Progenitor cell of endocrine pancreas (in vitro differentiated cells): ENCODE measurements at places on chromosomes 2 and 18. TPM values are rescaled to one million over a fixed set of nuclear protein-coding genes. Genes with fewer than 3 reads are reported as not detected.

COPS9 gene
- 115 and 128 TPM in 2 replicates for total RNA-seq

GRCh38 chr2:33796511-33796910 lies 197.4 kb upstream of the FAM98A start:
- H3K27ac ChIP-seq: no peak overlapping the region
- H3K36me3 ChIP-seq: no peaks in the 10 kb centered on the region
- no peak overlapping the region for H3K4me3 ChIP-seq
- DNase-seq: no peak
- no peaks in the 10 kb centered on the region for H3K4me1 ChIP-seq
- H3K27me3 ChIP-seq: no peaks in the 10 kb centered on the region

GYPC gene
- 29.5 and 34.5 TPM in 2 replicates for total RNA-seq

GRCh38 chr2:71156573-71156972 lies 26.1 kb downstream of the MPHOSPH10 start:
- H3K36me3 ChIP-seq: no peaks in the 10 kb centered on the region
- H3K4me1 ChIP-seq: no peaks in the 10 kb centered on the region

DNA sequence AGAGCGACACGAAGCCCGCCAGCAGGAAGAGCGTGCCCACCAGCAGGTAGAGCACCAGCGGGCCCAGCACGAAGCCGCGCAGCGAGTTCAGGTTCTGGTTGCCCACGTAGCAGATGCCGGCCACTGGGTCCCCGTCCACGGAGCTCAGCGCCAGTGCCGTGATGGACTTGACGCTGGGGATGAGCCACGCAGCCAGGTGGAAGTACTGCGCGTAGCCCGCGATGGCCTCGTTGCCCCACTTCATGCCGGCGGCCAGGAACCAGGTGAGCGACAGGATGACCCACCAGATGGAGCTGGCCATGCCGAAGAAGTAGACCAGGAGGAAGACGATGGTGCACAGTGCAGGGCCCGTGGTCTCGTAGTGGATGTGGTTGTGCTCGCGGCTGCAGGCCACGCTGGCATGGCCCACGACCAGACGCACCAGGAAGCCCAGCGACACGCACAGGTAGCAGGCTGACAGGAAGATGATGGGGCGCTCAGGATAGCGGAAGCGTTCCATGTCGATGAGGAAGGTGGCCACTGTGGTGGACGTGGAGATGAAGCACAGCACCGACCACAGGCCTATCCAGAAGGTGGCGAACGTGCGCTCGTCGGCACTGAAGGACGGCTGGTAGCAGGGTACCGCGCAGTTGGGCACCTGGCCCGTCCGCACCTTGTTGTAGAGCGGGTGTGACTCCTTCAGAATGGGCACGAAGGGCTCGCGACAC lies 2.1 kb downstream of the FZD5 start:
- peaks cover 50% of the 10 kb centered on the region for H3K36me3 ChIP-seq
- H3K27me3 ChIP-seq: no peaks in the 10 kb centered on the region
- H3K27ac ChIP-seq: peak overlapping the region; percentile 94
- peak; percentile 31 for DNase-seq

- peaks cover 1% of the 10 kb centered on the region for H3K4me1 ChIP-seq
- no peak for DNase-seq
- H3K4me3 ChIP-seq: no peak overlapping the region
- no peaks in the 10 kb centered on the region for H3K36me3 ChIP-seq
Measured at GRCh38 chr18:2192562-2192961, 378.7 kb downstream of the METTL4 start.

GRCh38 chr18:3472681-3473544 lies 22.9 kb downstream of the TGIF1 start:
- DNase-seq: no peak
- no peak overlapping the region for H3K4me3 ChIP-seq
- peaks cover 4% of the 10 kb centered on the region for H3K36me3 ChIP-seq
- no peaks in the 10 kb centered on the region for H3K4me1 ChIP-seq

- no peak overlapping the region for H3K27ac ChIP-seq
- DNase-seq: no peak
- peaks cover 25% of the 10 kb centered on the region for H3K4me1 ChIP-seq
Measured at GRCh38 chr2:168686452-168687191, 115.8 kb upstream of the NOSTRIN start.

GRCh38 chr18:43108882-43109281 lies 6.6 kb downstream of the RIT2 start:
- no peaks in the 10 kb centered on the region for H3K27me3 ChIP-seq
- H3K36me3 ChIP-seq: no peaks in the 10 kb centered on the region
- H3K4me3 ChIP-seq: no peak overlapping the region
- H3K4me1 ChIP-seq: peaks cover 19% of the 10 kb centered on the region
- H3K27ac ChIP-seq: no peak overlapping the region
- DNase-seq: no peak

GRCh38 chr2:129758784-129759471 lies 220.5 kb upstream of the RAB6C start:
- H3K27ac ChIP-seq: no peak overlapping the region
- no peak for DNase-seq
- no peaks in the 10 kb centered on the region for H3K36me3 ChIP-seq

DNA sequence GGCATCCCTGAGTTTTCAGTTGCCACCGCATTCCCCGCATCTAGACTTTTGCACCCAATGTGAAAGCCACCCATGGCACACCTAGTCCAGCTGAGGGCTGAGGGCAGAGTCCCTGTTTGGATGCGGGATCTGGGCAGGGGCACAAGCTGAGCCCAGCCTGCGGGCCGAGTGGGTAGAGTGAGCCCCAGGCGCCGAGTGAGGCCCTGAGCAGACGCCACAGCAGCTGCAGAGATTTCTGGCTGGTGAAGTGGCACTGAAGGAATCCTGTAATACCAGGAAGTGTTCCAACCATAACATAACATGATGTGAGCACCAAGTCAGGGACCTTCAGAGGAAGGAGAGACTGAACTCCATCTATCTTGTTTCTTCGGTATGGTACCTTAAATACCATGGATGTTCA lies 27.7 kb upstream of the FRZB start:
- H3K36me3 ChIP-seq: peaks cover 2% of the 10 kb centered on the region
- no peak for DNase-seq
- no peak overlapping the region for H3K27ac ChIP-seq
- no peak overlapping the region for H3K4me3 ChIP-seq
- H3K4me1 ChIP-seq: peaks cover 23% of the 10 kb centered on the region

TMEFF2 gene
- 0.50 and 2.0 TPM in 2 replicates for total RNA-seq

- peaks cover 52% of the 10 kb centered on the region for H3K4me1 ChIP-seq
- H3K4me3 ChIP-seq: no peak overlapping the region
- no peak overlapping the region for H3K27ac ChIP-seq
- DNase-seq: no peak
Measured at GRCh38 chr2:152406836-152407161, 71.8 kb downstream of the FMNL2 start.

DNA sequence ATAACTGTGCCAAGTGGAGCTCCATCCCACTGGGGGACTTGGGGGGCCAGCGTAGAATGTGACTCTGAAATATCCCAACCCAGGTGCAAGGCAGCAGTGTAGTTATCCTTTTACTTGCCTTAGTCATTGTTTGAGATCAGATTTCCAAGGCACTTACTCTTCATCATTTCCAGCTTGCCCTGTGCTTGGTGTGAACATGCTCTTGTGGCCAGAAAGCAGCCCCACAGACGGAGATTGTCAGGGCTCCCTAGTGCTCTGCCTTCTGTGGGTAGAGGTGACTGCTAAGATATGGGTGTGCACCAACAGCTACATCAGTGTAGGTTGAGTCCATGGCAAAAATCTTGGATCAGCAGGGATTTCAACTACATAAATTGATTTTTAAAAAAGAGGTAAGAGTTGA lies 2010.0 kb upstream of the PIK3C3 start:
- H3K27me3 ChIP-seq: no peaks in the 10 kb centered on the region
- no peak overlapping the region for H3K4me3 ChIP-seq
- no peak overlapping the region for H3K27ac ChIP-seq
- no peak for DNase-seq
- H3K4me1 ChIP-seq: peaks cover 10% of the 10 kb centered on the region

DNA sequence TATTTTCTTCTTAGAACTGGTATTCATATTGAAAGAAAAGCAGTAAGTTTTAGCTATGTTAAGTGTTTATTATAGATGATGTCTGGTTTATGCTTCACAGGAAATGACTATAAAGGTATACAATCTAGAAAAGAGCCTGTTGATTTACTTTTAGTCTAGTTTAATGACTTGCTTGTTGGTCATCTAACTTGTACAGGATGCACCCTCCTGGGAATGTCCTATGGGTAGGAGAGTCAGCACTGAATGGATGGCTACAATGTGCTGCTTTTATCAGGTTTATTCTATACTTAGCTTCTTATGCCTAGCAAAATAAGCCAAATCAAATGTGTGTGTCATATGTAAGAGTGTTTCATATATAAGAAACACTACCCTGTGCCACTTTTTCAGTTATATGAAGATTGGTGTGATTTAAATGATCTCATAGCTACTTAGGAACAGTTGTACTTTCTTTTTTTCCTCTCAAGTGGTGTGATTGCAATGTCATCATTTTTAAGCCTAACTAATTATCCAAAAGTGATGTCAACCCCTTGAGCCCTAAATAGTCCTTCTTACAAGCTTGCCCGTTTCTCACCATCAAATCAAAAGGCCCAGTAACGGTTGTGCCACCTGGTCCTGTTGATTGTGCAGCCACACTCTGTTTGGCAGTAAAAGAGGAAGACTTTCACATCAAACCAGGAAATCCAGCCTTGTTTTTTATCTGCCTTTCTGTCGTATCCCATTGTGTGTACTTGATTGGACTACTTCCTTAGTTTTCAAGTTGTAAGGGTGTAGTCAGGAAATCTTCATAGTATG lies 176.0 kb downstream of the DIS3L2 start:
- H3K36me3 ChIP-seq: peaks cover 5% of the 10 kb centered on the region
- H3K27me3 ChIP-seq: no peaks in the 10 kb centered on the region
- no peak overlapping the region for H3K4me3 ChIP-seq
- no peak overlapping the region for H3K27ac ChIP-seq
- no peak for DNase-seq

- H3K36me3 ChIP-seq: no peaks in the 10 kb centered on the region
- H3K4me1 ChIP-seq: no peaks in the 10 kb centered on the region
- H3K4me3 ChIP-seq: no peak overlapping the region
- H3K27ac ChIP-seq: no peak overlapping the region
- DNase-seq: no peak
Measured at GRCh38 chr2:47119001-47119400, 36.1 kb downstream of the STPG4 start.

- no peaks in the 10 kb centered on the region for H3K36me3 ChIP-seq
- H3K4me1 ChIP-seq: peaks cover 23% of the 10 kb centered on the region
- no peak overlapping the region for H3K27ac ChIP-seq
- peaks cover 12% of the 10 kb centered on the region for H3K27me3 ChIP-seq
Measured at GRCh38 chr18:48991676-48992075, 40.9 kb upstream of the SMAD7 start.

GRCh38 chr2:222973237-222973636 lies 78.8 kb upstream of the KCNE4 start:
- H3K27ac ChIP-seq: no peak overlapping the region
- no peaks in the 10 kb centered on the region for H3K27me3 ChIP-seq
- no peaks in the 10 kb centered on the region for H3K36me3 ChIP-seq
- no peak for DNase-seq
- no peak overlapping the region for H3K4me3 ChIP-seq

DNA sequence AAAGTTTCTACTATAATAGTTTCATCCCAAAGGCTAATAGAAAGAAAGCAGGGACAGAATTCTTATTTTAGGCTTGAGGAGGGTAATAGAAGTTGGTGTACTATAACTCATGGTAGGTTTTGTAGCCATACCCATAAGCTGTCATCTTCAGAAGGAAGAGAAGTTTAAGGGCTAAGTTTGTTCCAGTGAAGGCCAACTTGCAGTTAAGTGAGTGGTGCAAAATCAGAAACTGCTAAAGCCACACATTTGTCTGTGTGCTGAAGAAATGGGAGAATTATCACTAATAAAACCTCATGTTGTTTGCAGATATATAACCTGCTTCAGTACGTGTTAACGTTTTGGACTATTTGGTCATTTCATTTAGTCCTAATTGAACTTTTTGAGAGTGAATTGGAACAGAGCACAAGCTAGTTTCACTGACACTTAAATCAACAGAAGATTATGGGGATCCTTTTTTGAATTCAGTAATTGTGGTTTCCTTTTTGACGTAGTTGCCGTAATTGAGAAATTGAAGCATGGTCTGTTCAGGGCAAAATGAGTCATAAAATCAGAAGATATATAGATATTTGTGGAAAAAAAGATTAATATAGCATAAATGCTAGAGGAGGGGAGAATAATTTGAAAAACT lies 69.1 kb downstream of the PHLPP1 start:
- H3K4me3 ChIP-seq: no peak overlapping the region
- H3K36me3 ChIP-seq: no peaks in the 10 kb centered on the region
- no peak for DNase-seq
- no peak overlapping the region for H3K27ac ChIP-seq

- peak; percentile 43 for DNase-seq
- peaks cover 25% of the 10 kb centered on the region for H3K4me1 ChIP-seq
- H3K27ac ChIP-seq: no peak overlapping the region
Measured at GRCh38 chr2:9950521-9951271, 797 bp upstream of the GRHL1 start.

GRCh38 chr2:1674276-1674675 lies 70.0 kb downstream of the PXDN start:
- no peak for DNase-seq
- H3K4me3 ChIP-seq: no peak overlapping the region
- H3K27ac ChIP-seq: peak overlapping the region; percentile 48
- no peaks in the 10 kb centered on the region for H3K4me1 ChIP-seq

- no peak overlapping the region for H3K27ac ChIP-seq
- no peaks in the 10 kb centered on the region for H3K36me3 ChIP-seq
- peaks cover 4% of the 10 kb centered on the region for H3K27me3 ChIP-seq
Measured at GRCh38 chr2:170685591-170685990, 29.5 kb upstream of the SP5 start.

DNA sequence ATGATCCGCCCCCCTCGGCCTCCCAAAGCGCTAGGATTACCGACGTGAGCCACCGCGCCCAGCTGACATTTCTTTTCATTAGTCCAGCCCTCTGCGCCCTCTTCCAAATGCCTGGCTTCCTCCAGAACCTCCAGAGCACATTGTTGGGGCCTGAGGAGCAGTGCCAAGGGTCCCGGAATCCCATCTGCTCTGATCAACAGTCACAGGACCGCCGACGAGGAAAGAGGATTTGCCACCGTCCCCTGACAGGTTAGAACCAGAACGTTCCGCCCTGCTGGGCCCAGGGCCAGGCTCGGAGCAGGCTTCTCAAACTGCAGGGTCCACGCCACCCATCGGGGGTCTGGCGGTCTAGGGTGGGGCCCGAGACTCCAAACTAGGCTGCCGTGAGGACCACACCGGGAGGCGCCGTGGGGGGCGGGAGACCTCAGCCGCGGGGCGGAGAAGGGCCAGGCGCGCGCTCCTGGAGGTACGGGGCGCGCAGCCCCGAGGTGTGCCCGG lies 36.9 kb upstream of the ITM2C start:
- H3K27ac ChIP-seq: no peak overlapping the region
- DNase-seq: no peak
